ENCODE measurements at places on chromosomes 3 and 15. TPM values are rescaled to one million over a fixed set of nuclear protein-coding genes. Genes with fewer than 3 reads are reported as not detected.
A peak's percentile ranks its signal among the peaks of the same experiment; 100 is the strongest.

- no peaks in the 10 kb centered on the region for H3K27me3 ChIP-seq
- no peak for DNase-seq
- no peak overlapping the region for H3K27ac ChIP-seq
- no peaks in the 10 kb centered on the region for H3K36me3 ChIP-seq
- no peaks in the 10 kb centered on the region for H3K4me1 ChIP-seq
- H3K4me3 ChIP-seq, result no peak overlapping the region
Measured at GRCh38 chr3:47314056-47314764, 31.5 kb downstream of the KLHL18 start.

DNA sequence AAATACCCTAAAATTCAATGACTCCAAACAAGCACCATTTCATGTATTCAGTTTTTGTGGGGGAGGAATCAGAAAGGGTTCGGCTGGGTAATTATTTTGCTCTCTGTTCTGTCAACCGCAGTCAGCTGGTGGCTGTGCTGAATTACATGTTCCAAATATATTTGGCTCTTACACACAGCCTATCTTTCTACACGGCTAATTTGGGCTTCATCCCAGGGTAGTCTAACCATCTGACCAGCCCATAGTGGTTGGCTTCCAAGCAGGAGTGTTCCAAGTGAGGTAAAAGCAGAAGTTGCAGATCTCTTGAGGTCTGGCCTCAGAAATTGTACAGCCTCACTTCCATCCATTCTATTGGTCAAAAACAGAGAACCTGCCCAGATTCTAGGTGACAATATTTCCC is 760.8 kb upstream of the SEMA6D start:
- DNase-seq, result no peak
- no peaks in the 10 kb centered on the region for H3K27me3 ChIP-seq
- H3K4me3 ChIP-seq, result no peak overlapping the region
- H3K36me3 ChIP-seq, result no peaks in the 10 kb centered on the region
- no peak overlapping the region for H3K27ac ChIP-seq
- H3K4me1 ChIP-seq, result no peaks in the 10 kb centered on the region

- DNase-seq, result no peak
- H3K27ac ChIP-seq, result no peak overlapping the region
- H3K4me3 ChIP-seq, result no peak overlapping the region
- peaks cover 2% of the 10 kb centered on the region for H3K27me3 ChIP-seq
- no peaks in the 10 kb centered on the region for H3K36me3 ChIP-seq
Measured at GRCh38 chr3:168100777-168101492, 5.2 kb upstream of the GOLIM4 start.

The ACSBG1 gene
- total RNA-seq, result 0.31 TPM

DNA sequence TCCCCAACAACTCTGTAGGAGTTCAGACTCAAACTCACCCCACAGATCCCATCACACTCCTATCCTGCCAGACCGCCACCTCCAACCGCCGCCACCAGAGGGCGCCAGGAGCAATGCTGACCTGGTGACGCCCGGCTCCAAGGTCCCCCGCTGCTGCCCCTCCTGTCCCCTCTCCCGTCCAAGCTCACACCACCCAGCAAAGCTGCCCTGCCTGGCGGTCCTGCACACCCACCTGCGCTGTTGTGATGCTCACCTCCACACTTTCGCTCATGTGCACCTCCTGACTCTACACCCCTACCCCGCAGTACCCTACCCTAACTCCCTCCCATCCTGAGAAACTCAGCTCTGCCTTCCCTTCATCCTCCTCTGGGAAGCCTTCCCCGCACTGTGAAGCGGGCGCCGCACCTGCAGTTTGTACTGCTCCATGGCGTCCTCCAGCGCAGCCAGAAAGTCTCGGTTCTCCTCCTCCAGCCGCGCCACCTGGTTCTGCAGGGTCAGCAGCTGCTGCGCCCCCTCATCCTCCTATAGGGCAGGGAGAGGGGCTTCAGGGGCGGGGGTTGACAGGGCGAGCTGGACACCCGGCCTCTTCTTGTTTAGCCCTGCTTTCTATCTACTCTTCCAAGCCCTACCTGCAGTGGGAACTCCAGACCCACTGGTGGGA is 7.9 kb downstream of the KIF7 start:
- no peaks in the 10 kb centered on the region for H3K36me3 ChIP-seq
- H3K27me3 ChIP-seq, result no peaks in the 10 kb centered on the region
- H3K4me3 ChIP-seq, result peak overlapping the region; percentile 40
- no peak overlapping the region for H3K27ac ChIP-seq
- peak; percentile 22 for DNase-seq

DNA sequence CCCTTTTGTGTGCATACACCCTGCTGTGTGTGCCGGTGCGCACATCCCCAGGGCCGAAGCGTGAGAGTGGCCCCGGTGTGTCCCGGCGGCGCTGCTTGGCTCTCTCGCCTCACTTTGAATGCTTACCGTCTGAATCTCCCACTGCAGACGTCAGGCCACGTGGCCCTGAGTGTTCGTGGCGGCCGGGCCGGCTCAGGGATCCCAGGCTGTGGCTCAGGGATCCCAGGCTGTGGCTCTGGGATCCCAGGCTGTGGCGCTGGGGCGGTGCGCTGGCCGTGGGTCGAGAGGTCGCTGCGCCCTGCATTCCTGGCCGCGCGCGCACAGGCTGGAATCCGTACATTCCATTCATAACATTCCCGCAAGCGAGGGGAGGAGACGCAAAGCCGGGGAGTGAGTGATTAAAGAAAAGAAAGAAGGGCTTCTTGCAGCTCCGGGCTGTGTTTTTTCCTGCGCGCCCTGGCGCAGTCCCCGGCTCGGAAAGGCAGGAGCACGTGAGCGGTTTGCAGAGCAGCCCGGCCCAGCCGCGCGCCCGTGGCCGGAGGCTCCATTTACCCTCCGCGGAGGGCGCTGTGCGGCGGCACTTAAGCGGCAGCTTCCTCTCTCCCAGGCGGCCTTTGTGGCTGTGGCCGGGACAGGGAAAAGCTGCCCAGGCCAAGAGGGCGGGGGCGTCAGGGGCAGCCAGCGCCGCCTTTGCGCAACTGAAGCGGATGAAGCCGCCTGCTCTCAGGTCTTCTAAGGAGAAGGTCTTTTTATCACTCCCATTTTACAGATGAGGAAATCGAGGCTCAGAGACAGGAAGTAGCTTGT is 87.0 kb upstream of the ALDH1L1 start:
- H3K27ac ChIP-seq, result peak overlapping the region; percentile 60
- H3K4me3 ChIP-seq, result peak overlapping the region; percentile 56
- H3K4me1 ChIP-seq, result peaks cover 13% of the 10 kb centered on the region
- H3K27me3 ChIP-seq, result no peaks in the 10 kb centered on the region
- no peak for DNase-seq

The CASR gene
- total RNA-seq, result not detected

The PRSS50 gene
- total RNA-seq, result 0.13 TPM

DNA sequence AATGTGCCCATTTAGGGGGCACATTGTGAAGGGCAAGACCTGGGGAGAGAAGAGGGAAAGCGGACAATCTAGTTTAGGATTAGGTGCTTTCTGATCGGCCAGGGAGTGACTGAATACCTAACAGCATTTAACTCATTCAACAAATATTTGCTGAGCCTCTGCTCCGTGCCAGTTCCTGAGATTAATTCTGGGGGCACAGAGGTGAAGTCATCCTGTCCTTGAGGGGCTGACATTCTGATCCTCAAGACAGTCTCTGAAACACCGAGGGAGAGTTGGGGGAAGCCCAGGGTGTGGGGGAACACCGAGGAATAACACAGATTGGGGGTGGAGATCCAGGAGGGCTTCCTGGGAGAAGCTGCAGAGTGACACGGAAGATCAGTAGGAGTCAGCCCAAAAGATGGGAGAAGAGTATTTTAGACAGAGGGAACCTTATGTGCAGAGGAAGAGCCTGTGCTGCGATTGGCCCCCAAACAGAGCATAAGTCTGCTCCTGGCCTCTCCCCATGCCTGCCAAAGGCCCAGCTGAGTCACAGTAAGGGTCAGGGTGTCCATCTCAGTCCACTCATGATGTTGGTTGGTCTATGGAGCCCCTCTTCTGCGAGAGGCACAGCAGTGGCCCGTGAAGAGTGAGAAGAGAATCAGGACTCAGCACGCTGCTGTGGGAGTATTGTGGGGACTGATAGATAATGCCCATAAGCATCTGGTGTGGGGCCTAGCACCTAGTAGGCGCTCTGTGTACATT is 60.2 kb downstream of the AMOTL2 start:
- H3K4me3 ChIP-seq, result peak overlapping the region; percentile 56
- H3K4me1 ChIP-seq, result peaks cover 76% of the 10 kb centered on the region
- DNase-seq, result no peak
- H3K27ac ChIP-seq, result peak overlapping the region; percentile 83
- H3K27me3 ChIP-seq, result no peaks in the 10 kb centered on the region

The NPTN gene
- 151 TPM for total RNA-seq

- H3K36me3 ChIP-seq, result no peaks in the 10 kb centered on the region
- H3K4me1 ChIP-seq, result no peaks in the 10 kb centered on the region
- no peak overlapping the region for H3K4me3 ChIP-seq
- no peak for DNase-seq
Measured at GRCh38 chr3:51620543-51620942, 50.5 kb upstream of the TEX264 start.

The SAMD7 gene
- total RNA-seq, result not detected

DNA sequence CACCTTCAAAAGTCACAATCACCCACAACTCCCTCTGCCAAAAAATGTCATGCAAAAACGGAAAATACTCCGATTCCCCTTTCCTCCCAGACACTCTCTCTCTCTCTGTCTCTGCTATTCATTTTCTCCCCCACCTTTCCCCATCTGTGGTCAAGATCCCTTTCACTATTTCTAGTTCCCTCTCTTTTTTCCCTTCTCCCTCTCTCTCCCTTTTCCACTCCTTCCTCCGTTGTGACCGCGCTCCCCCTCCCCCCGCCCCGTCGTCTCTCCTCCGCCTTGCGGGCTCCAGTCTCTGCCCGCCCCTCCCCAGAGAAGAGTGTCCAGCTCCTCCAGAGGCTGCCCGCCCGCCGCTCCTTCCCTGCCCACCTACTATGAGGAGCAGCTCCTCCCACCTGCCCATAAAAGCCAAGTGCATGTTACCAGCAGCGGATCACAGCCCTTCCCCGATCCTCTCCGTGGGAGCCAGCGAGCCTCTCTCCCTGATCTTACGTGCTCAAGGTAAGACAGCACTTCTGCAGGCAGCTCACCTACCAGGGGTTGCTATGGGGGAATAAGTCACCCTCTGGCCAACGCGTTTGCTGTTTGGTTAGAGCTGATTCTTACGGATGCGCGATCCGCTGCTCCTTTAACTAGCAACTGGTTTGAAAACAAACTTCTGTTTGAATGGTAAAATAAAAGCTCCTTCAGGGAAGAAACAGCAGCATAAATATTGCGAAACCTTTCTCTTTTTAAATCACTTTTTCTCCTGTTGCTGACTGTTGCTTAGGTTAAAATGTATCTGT is at the start of gene COL8A1:
Gene COL8A1, plus strand, starts transcription at position 428 of the 782 bp plus-strand sequence. CDS start 152,089 bp downstream, outside the sequence.
- H3K27me3 ChIP-seq, result peaks cover 65% of the 10 kb centered on the region
- H3K4me3 ChIP-seq, result peak within 1 kb of the TSS; percentile 51
- H3K4me1 ChIP-seq, result peaks cover 14% of the 10 kb centered on the region
- H3K27ac ChIP-seq, result no peak within 1 kb of the TSS

- no peaks in the 10 kb centered on the region for H3K4me1 ChIP-seq
- no peak for DNase-seq
- no peak overlapping the region for H3K4me3 ChIP-seq
- peaks cover 2% of the 10 kb centered on the region for H3K27me3 ChIP-seq
- H3K27ac ChIP-seq, result no peak overlapping the region
- H3K36me3 ChIP-seq, result no peaks in the 10 kb centered on the region
Measured at GRCh38 chr3:38588371-38588971, 61.0 kb downstream of the SCN5A start.

GRCh38 chr3:177446165-177446601 is 248.9 kb upstream of the TBL1XR1 start:
- peak overlapping the region; percentile 36 for H3K27ac ChIP-seq
- H3K4me3 ChIP-seq, result no peak overlapping the region
- H3K27me3 ChIP-seq, result no peaks in the 10 kb centered on the region
- H3K4me1 ChIP-seq, result peaks cover 16% of the 10 kb centered on the region

The CACNA1D gene
- total RNA-seq, result 23.0 TPM

DNA sequence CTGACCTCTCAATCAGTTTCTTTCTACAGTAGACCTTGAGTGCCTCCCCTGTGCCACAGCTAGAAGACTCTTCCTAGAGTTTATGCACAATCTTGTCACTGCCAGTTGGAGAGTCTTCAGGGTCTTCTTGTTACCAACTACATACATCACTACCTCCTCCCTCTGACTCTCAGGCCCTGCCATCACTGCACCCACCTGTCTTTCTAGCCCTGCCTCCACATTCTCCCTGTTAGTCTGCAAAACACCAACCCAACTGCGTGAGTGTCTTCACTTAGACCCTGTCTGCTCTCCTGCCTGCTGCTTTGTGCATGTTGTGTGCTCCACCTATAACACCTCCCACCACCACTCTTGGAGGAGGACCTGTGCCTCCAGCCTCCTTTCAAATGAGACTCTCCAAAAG is 34.4 kb downstream of the CLSTN2 start:
- no peaks in the 10 kb centered on the region for H3K36me3 ChIP-seq
- no peak overlapping the region for H3K4me3 ChIP-seq
- H3K4me1 ChIP-seq, result no peaks in the 10 kb centered on the region
- H3K27ac ChIP-seq, result no peak overlapping the region

DNA sequence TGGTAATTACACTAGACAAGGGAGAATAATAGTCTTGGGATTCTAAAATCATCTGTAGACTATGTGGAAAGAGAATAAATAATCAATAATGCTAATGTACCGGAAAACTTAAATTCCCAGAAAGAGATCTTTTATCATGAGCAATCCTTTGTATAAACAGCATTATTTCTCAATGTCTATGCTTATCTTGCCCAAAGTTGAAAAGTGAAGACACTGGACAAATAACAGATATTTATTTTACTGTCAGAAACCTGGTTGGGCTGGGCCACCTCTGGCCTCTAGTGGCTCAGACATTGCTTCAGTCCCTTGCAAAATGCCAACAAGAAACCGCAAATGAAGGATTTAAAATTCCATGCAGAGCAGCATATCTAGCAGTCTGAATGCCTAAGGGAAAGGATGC is 409.9 kb downstream of the FHIT start:
- no peak for DNase-seq
- H3K4me3 ChIP-seq, result no peak overlapping the region
- no peaks in the 10 kb centered on the region for H3K4me1 ChIP-seq
- no peak overlapping the region for H3K27ac ChIP-seq
- H3K36me3 ChIP-seq, result no peaks in the 10 kb centered on the region
- H3K27me3 ChIP-seq, result no peaks in the 10 kb centered on the region

The CYP1A2 gene
- total RNA-seq, result not detected

DNA sequence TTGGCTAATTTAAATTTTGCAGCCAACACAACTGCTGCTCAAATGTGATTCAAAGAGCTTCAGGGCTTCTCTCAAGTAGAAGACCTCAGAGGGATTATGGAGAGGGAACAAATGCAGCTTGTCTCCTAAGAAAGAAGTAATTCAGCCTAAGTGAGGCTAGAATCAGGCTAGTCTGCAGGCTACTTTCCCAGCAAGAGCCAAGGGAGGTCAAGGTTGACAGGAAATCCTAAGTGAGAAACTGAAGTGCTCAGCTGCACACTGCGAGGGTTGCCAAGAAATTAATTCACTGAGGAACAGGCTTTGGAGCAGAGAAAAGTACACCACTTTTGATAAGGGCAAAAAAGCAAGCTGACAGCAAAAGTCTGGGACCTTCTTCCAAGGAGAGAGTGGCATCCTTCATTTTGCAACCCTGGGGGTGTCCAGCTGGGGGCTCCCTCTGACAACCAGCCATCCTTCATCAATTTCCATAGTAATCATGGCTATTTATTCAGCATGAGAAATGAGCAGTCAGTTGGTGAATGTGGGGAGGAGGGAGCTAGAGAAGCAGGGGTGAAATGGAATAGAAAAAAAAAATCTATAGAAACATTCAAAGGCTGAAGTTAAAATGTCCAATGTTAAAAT is 646.4 kb upstream of the ADAMTS9 start:
- H3K27ac ChIP-seq, result no peak overlapping the region
- no peak overlapping the region for H3K4me3 ChIP-seq
- no peaks in the 10 kb centered on the region for H3K27me3 ChIP-seq
- H3K36me3 ChIP-seq, result no peaks in the 10 kb centered on the region
- no peaks in the 10 kb centered on the region for H3K4me1 ChIP-seq

The CADM2 gene
- total RNA-seq, result 0.64 TPM

The SPTBN5 gene
- 2.1 TPM for total RNA-seq

- H3K4me1 ChIP-seq, result no peaks in the 10 kb centered on the region
- no peaks in the 10 kb centered on the region for H3K27me3 ChIP-seq
- no peak overlapping the region for H3K27ac ChIP-seq
Measured at GRCh38 chr3:30107531-30107930, 498.9 kb upstream of the TGFBR2 start.
